ENCODE measurements at places on chromosomes 2 and 18.

DNA sequence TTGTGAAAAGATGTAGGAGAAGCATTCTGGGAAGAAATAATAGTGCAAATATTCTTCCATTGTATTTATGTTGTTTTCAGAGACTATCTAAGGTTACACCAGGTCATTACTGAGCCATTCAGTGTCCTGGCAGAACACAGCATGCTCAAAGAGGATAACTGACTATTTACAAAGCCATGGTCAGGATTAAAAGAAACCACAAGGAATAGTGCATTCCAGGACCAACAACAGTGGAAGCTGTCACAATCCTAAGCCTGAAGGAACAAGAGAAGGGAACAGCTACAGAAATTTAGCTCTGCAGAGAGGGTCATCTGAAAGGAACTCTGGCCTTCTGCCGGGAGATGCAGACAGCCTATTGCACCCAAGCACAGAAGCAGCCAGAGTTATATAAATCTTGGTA, 116.7 kb downstream of the DSC3 start:
- DNase-seq, result no peak

DNA sequence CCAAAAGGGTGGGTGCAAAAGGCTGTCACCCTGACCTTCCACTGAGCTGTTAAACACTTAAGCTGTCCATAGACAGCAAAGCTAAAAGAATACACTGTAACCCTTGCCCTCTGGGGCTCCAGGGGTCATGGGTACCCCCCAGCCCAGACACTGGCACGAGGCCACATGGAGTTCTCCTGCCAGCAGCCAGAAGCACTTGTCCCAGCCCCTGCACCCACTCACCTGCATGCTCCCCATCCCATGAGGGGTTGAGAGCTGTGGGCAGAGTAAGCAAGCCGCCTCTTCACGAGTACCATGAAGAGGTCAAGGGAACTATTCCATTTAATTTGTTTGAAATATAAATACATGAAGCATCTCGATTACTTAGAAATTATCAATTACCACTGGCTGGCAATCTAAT, 867.1 kb upstream of the ZEB2 start:
- no peak for DNase-seq

DNA sequence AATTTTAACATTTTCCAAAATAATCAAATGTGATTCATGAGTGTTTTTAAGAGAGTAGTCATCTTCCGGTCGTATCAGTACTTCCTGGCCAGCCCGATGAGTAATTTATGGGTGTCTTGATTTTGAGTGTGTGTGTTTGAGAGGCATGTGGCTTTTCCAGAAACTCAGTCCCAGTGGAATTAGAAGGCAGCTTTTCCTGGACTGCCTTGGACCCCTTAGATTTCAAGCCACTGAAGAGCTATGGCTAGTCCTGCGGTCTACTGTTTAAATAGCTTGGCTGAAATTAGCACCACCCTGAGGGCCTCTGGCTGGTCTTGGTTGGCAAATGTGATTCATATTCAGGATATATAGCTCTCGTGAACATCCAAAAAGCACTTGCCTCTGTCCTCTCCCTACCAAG, 59.4 kb downstream of the HK2 start:
- DNase-seq, result no peak

DNA sequence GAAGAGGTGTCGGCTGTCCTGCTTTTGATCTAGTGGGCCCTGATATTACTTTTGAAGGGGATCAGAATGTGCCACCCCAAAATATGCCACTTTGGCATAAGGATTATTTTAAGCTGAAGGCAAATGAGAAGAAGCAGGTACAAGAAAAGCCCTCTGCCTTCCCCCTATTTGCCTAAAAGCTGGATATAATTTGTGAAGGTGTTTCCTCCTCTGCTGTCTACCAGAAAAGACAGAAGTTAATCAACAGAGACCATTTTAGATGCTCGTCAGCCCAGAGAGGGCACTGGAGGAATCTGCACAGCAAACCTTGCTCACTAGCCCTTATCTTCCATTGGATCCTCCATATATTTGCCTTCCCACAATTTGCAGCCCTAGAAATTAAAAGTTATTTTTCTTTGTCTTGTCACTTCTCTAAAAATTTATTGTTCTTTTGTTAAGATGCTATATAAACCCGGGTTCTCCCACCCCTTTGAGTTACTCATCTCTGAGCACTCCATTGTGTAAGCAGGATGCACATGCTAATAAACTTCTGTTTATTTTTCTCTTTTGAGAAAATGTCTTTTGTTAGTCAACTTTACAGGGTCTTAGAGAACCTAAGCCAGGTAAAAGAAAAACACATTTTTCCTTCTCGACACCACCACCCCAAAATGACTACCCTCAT, 163.2 kb upstream of the SLC1A4 start:
- no peak for DNase-seq

All from stimulated activated CD8-positive, alpha-beta memory T cell treated with anti-CD3 and anti-CD28 coated beads, Interleukin-2, amount 100 ng/mL, for 48 hours (primary cell).